Erythroblast (primary cell): ENCODE measurements at places on chromosomes 6 and 20.

DNA sequence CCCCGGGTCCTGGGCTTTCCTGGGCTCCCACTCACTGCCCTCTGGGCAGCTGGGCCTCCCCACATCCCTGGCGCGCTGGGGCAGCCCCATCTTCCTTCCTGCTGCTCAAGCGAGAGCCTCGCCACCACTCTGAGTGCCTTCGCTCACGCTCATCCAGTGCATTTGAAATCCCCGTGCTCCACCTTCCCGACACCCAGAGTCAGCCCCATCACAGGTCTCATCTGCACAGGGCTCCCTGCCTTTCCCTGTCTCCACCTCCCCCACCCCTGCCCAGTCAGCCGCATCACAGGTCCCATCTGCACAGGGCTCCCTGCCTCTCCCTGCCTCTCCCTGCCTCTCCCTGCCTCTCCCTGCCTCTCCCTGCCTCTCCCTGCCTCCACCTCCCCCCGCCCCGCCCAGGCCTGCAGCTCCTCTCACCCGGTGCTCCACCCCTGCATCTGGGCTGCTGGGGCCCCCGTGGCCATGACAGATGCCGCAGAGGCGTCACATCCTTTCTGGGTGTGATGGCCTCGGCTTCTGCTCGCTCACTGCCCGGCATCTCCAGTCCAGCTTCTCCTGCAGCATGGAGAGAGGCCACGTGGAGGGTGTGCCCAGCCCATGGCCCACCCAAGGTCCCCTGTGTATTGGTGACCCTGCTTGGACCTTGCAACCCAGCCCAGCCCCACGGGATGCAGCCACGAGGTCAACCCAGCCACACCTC lies 9.0 kb upstream of the BHLHE23 start:
- no peak for DNase-seq

DNA sequence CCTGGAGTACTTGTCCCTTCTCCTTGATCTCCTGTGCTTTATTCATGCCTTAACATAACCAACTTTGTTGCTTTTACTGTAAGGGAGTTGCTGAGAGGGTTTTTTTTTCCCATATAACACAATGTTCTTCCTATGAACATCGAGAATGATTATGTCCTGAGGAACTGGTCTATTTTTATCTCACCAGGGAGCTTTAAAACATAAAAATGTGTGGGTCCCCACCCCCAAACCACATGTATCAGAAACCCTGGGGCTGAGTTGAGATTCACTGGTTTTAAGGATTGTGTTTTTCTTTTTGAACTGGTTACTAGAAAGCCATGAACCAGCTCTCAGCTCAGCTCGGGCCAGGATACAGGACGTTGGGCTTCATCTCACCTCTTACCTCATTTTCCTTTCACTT lies 118.5 kb upstream of the JAG1 start:
- DNase-seq, result no peak

DNA sequence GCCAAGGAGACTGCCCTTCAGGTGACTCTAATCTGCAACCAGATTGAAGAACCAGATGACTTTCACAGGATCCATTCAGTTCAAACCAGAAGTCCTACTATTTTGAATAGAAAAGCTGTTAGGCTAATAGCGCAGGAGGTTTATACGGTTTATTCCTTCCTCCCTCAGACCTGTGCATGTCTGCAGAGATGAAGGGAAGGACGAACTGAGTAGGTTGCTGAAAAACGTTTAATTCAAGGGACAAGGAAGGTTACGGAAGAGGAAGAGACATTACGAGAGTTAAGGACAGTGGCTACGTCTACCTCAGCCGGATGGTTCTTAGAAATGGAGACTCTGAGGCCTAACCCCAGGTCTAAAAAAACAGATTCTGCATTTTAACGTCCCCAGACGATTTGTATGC lies 978 bp downstream of the AURKA start:
- no peak for DNase-seq

DNA sequence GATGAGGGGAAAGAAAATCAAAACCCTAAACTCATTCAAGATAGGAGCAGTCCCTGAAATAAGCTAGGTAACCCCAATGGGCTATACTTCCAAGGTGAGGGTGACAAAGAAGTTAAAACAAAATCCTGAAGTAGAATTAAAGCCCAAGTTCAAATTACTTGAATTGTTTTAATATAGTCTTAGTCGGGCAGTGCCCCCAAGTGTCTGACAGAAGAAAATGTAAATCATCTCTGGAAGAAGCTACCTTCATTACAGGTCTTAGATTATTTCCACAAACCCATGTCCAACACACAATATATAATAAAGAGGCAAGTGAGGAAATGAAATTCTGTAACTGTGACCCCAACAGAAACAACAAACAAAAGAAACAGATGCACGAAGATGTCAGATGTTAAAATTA lies 36.8 kb upstream of the L3MBTL3 start:
- DNase-seq, result no peak

DNA sequence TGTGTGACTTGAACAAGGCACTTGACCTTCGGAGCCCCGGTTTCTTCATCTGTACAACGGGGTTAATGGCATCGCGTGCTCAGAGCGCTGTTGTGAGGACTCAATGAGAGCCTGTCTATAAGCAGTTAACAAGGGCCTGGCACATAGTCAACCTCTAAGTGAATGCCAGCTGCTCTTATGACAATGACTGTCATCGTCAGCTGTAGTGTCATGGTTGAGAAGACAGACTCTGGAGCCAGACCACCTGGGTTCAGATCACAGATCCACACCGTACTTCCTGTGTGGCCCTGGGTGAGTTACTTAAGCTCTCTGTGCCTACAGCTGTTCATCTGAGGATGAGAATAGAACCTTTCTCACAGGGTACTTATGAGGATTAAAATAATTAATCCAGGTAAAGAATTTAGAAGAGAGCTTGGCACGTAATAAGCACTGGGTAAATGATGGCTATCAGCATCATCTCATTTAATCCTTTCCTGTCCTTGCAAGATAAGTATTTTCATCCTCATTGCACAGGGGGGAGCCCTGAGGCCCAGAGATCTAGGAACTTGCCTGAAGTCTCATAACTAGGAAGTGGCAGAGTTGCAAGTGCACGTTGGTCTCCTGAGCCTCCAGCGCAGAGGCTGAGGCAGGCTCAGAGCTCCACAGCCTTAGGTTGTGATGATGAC lies 105.3 kb downstream of the EYA2 start:
- DNase-seq, result no peak

- no peak for DNase-seq
Observed at GRCh38 chr6:166720856-166721255, 93.8 kb upstream of the RPS6KA2 start.
